ENCODE measurements at places on chromosomes 6 and 20. TPM values are rescaled to one million over a fixed set of nuclear protein-coding genes. Genes with fewer than 3 reads are reported as not detected.

ELOVL2 gene
- 57.0 TPM for total RNA-seq

GRCh38 chr20:39302312-39302711 is 340.2 kb downstream of the DHX35 start:
- DNase-seq, result no peak
- no peaks in the 10 kb centered on the region for H3K36me3 ChIP-seq
- peaks cover 3% of the 10 kb centered on the region for H3K27me3 ChIP-seq

EDN3 gene
- total RNA-seq, result not detected

GRCh38 chr20:4665591-4665990 is 56.1 kb upstream of the PRND start:
- H3K27ac ChIP-seq, result no peak overlapping the region
- no peak overlapping the region for H3K4me3 ChIP-seq
- peaks cover 2% of the 10 kb centered on the region for H3K27me3 ChIP-seq

GRCh38 chr6:105994591-105995390 is 91.3 kb upstream of the PRDM1 start:
- H3K4me3 ChIP-seq, result peak overlapping the region; percentile 87
- H3K27me3 ChIP-seq, result peaks cover 77% of the 10 kb centered on the region
- peak overlapping the region; percentile 58 for H3K27ac ChIP-seq
- DNase-seq, result no peak

GRCh38 chr6:70413992-70414494 is 735 bp downstream of the FAM135A start:
- peaks cover 5% of the 10 kb centered on the region for H3K36me3 ChIP-seq
- H3K4me1 ChIP-seq, result peaks cover 18% of the 10 kb centered on the region
- H3K4me3 ChIP-seq, result peak overlapping the region; percentile 92
- H3K27me3 ChIP-seq, result peaks cover 10% of the 10 kb centered on the region
- DNase-seq, result no peak

GRCh38 chr20:17298171-17298570 is 71.3 kb downstream of the PCSK2 start:
- H3K4me1 ChIP-seq, result no peaks in the 10 kb centered on the region
- no peaks in the 10 kb centered on the region for H3K36me3 ChIP-seq
- H3K27ac ChIP-seq, result no peak overlapping the region
- DNase-seq, result no peak
- H3K27me3 ChIP-seq, result no peaks in the 10 kb centered on the region

HEY2 gene
- total RNA-seq, result 22.7 TPM

FNDC11 gene
- 0.34 TPM for total RNA-seq

DNA sequence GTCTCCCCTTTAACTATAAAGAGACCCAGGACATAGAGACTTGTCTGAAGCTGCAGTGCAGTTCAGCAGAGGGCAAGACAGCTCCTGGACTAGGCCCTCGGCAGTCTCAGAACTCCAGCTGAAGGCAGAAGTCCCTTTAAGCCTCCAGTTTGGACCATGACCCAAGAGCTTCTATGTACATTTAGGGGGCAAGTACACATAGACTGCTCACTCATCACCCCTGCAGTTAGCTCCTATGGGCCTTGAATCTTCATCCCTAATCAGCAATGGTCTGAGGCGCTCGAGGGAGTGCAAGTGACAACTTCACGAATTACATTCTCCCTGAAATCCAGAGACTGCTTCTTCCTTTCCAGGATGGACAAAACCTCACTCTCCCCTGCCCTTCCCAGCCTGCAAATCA is 47.4 kb downstream of the KCNK5 start:
- no peaks in the 10 kb centered on the region for H3K4me1 ChIP-seq
- H3K27me3 ChIP-seq, result no peaks in the 10 kb centered on the region
- no peak overlapping the region for H3K27ac ChIP-seq
- H3K36me3 ChIP-seq, result no peaks in the 10 kb centered on the region
- DNase-seq, result no peak

GRCh38 chr20:60838297-60838696 is 413.8 kb upstream of the CDH4 start:
- H3K27me3 ChIP-seq, result no peaks in the 10 kb centered on the region
- no peaks in the 10 kb centered on the region for H3K4me1 ChIP-seq
- no peaks in the 10 kb centered on the region for H3K36me3 ChIP-seq
- H3K27ac ChIP-seq, result no peak overlapping the region
- H3K4me3 ChIP-seq, result no peak overlapping the region
- no peak for DNase-seq

GRCh38 chr6:106370639-106371038 is 10.1 kb downstream of the CRYBG1 start:
- H3K36me3 ChIP-seq, result no peaks in the 10 kb centered on the region
- no peaks in the 10 kb centered on the region for H3K4me1 ChIP-seq
- peaks cover 61% of the 10 kb centered on the region for H3K27me3 ChIP-seq
- no peak overlapping the region for H3K4me3 ChIP-seq
- no peak for DNase-seq

VSX1 gene
- total RNA-seq, result not detected

DNA sequence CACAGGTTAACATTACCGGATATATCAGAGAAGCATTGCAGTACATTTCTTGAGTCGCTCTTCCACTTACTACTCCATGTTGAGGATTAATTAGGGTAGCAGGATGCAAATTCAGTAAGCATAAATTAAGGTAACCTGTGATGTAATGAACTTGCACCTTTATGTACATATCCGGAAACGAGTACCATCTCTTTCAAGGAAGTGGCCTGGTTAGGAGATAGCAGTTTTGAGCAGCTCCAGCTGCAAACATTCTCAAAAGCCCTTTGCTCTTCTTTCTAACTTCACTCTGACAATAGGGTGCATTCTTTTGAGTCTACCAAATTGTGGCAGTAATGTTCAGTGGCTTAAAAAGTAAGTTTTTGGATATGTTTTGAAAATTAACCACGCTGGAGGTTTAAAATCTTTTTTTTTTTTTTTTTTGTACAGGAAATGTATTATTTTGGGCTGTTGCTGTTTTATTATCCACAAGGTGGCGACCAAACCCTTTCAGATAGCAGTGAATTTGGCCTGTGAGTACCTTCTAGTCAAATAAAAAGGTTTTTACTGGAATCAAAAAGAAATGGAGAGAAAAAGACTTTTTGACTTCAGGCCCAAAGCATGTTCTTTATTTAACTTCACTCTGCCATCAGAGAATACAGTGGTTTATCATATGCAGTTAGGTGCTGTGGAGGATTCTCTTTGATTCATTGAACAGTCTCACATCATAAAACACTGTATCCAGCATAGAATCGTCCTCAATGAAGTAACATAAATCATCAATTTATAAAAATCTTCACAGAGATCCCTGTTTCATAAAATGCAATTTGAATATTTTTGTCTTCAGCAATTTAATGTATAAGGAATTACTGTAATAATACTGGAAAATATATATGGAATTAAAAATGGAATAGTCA is 8.9 kb downstream of the FAM217B start:
- H3K4me1 ChIP-seq, result peaks cover 36% of the 10 kb centered on the region
- H3K27ac ChIP-seq, result no peak overlapping the region
- H3K4me3 ChIP-seq, result no peak overlapping the region

DNA sequence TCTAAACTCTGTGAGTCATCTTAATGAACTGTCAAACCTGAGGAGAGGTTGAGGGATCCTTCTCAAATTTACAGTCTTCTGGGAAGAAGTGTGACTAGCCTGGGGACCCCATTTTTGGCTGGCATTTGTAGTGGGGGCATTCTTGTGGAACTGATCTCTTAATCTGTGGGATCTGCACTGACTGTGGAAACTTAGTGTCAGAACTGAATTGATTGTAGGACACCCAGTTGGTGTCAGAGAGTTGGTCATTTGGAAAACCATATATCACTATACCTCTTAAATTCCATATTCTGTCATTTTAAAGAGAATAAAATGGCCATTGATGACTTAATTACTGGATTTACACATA is 48.3 kb downstream of the LAMA4 start:
- no peaks in the 10 kb centered on the region for H3K27me3 ChIP-seq
- peak overlapping the region; percentile 56 for H3K27ac ChIP-seq
- H3K4me1 ChIP-seq, result peaks cover 47% of the 10 kb centered on the region
- DNase-seq, result no peak
- H3K4me3 ChIP-seq, result no peak overlapping the region

- H3K27me3 ChIP-seq, result no peaks in the 10 kb centered on the region
- peak overlapping the region; percentile 90 for H3K27ac ChIP-seq
- peaks cover 57% of the 10 kb centered on the region for H3K4me1 ChIP-seq
Observed at GRCh38 chr20:41137614-41138474, 501 bp downstream of the PLCG1 start.

DNA sequence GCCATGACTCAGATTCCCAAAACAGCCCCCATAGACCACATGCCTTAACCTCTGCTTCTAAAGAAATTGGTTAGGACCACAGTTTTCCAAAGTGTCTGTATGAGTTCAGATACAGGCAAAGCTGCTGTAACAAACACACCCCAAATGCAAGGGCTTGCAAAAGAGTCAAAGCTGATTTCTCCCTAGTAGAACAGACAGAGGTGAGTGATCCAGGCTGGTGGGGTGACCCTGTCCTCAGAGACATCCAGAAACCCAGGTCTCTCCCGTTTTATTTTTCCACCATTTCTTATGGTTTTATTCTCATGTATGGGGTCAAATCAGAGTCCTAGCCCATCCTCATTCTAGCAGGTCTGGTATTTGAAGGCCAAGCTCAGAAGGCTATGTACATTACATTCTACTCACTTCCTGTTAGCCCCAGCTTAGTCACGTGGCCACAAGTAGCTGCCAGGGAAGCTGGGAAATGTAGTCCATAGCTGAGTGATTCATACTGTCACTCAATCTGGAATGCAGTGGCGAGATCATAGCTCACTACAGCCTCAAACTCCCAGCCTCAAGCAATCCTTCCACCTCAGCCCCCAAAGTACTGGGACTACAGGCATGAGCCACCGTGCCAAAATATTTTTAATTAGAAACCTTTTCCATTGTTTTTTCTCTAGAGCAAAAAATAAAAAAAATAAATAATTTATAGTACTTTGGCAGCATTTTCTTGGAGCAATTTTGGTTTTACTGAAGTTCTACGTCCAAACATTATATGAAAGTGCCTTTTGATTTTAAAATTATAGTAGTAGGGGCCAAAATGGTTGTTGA is 175.2 kb downstream of the ZMYND8 start:
- H3K36me3 ChIP-seq, result no peaks in the 10 kb centered on the region
- no peaks in the 10 kb centered on the region for H3K4me1 ChIP-seq
- H3K27me3 ChIP-seq, result no peaks in the 10 kb centered on the region
- H3K4me3 ChIP-seq, result no peak overlapping the region
- H3K27ac ChIP-seq, result no peak overlapping the region
- DNase-seq, result no peak

- no peak overlapping the region for H3K27ac ChIP-seq
- peaks cover 5% of the 10 kb centered on the region for H3K36me3 ChIP-seq
- no peak for DNase-seq
- no peaks in the 10 kb centered on the region for H3K27me3 ChIP-seq
- no peaks in the 10 kb centered on the region for H3K4me1 ChIP-seq
Observed at GRCh38 chr6:161191671-161192070, 82.2 kb downstream of the AGPAT4 start.

DNA sequence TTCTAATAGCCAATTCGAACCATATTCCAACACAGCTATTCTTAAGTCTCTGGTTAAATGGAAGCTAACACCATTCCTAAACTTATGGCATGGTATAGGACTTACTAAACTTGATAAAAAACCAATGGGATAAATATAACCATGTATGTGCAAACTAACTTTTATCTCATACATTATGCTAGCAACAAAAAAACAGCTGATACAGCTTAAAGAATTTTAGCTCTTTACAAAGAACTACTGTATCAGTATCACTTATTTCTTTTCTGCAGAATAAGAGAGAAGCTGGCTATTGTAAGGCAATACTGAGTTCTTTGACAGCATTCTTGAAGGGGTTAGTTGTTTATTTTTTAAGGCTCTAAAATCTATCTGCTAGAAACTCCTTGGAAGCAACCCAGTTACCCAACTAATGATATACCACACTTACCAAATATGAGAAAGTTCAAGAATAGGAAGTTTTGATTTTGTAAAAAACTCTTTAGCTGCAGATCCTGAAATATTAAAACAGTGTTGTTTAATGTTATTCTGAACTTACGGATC is 44.9 kb downstream of the REPS1 start:
- no peaks in the 10 kb centered on the region for H3K27me3 ChIP-seq
- peaks cover 20% of the 10 kb centered on the region for H3K36me3 ChIP-seq
- DNase-seq, result no peak
- peaks cover 6% of the 10 kb centered on the region for H3K4me1 ChIP-seq
- H3K4me3 ChIP-seq, result no peak overlapping the region

EZR gene
- total RNA-seq, result 41.4 TPM

FAM50B gene
- 0.37 TPM for total RNA-seq

- H3K4me3 ChIP-seq, result no peak overlapping the region
- no peak for DNase-seq
- H3K27me3 ChIP-seq, result no peaks in the 10 kb centered on the region
- no peaks in the 10 kb centered on the region for H3K36me3 ChIP-seq
- no peaks in the 10 kb centered on the region for H3K4me1 ChIP-seq
- no peak overlapping the region for H3K27ac ChIP-seq
Observed at GRCh38 chr6:117072781-117073180, 192.6 kb upstream of the VGLL2 start.

IP6K3 gene
- 3.0 TPM for total RNA-seq

DNA sequence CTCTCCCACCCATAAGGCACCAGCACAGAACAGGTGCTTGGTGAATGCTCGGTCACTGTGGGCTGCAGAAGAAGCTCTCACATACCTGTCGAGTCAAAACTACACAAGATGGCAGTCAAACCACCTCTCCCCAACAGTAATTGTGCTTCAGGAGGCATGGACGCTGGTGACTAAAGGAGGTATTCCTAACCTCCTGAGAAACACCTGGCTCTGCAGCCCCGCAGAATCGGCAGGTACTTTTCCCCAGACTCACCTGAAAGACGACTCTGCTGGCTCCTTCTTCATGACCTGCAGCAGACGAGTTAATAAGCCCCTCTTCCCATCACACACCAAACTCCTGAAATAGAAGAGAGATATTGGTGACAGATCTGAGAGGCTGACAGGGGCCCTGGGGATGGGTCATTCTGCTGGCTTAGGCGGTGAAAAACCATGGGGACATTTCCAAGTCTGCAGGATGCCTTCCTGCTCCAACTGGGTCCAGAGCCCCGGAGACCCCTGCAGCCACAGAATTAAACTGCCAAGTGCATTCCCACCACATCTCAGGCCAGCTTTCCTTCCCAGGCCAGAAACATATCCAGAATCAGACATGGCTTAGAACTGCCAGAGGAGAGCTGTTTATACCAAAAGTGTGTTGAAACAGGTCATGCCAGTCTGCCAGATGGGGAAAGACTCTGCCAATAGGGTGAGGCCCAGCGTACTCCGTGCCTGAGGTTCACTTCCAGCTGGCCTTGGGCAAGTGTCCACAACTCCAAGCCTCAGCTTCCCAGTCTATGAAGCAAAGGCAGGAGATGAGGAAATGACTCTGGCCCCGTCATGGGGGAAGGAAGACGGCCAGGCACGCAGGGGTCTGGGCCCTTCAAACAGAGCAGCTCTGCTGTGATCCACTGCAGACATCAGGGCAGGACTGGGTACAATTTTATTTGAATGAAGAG is 53.0 kb downstream of the MYH7B start:
- H3K4me3 ChIP-seq, result no peak overlapping the region
- H3K27me3 ChIP-seq, result no peaks in the 10 kb centered on the region
- H3K36me3 ChIP-seq, result peaks cover 63% of the 10 kb centered on the region
- H3K27ac ChIP-seq, result no peak overlapping the region
- no peaks in the 10 kb centered on the region for H3K4me1 ChIP-seq
- DNase-seq, result no peak

DNA sequence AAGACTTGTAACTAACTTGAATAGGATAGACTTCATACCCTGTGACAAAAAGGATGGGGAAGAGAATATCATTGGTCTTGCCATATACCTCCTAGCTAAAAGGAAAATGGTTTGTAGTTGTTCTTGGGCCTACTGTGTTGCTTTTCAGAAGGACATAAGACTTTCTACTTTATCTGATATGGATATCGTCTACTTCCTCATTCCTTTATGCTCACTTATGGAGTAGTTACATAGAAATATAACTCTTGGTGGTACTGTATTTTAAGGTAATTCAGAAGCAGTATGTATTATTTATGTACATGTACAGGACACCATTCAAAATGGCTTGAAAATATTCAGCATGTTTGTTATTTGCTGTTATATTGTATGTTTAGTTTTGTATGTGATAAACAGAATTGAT is 8.0 kb downstream of the FAM217B start:
- peaks cover 11% of the 10 kb centered on the region for H3K36me3 ChIP-seq
- H3K27me3 ChIP-seq, result no peaks in the 10 kb centered on the region
- peaks cover 41% of the 10 kb centered on the region for H3K4me1 ChIP-seq
- H3K27ac ChIP-seq, result no peak overlapping the region
